ENCODE measurements at places on chromosomes 13 and 19.

DNA sequence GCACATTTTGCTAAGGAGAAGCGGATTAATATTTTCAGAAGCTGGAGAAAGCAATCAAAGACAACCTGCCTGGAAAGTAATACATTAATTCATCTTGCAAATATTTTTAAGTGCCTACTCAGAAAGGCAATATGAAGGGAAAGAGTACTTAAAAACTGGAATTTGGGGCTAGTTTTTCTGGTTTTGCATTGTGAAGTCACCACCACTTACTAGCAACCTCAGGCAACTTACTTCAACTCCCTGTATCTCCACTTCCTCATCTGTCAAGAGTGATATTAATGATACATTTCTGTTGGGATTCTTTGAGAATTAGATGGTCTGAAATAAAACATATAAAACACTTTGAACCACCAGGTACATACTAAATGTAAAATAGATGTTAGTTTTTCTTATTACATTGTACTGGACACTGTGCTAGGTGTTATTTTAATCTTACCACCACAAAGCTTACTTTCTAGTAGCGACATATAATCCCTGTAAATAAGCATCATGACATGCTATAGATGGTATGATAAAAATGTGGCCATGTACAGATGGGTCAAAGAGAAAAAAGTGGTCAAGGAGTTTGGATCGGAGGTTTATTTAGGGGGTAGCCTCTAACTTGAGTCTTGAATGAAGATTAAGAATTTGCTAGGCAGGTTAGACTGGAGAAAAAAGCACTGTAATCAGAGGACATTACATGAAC, 101.2 kb downstream of the SPRY2 start:
- DNase-seq: no peak

DNA sequence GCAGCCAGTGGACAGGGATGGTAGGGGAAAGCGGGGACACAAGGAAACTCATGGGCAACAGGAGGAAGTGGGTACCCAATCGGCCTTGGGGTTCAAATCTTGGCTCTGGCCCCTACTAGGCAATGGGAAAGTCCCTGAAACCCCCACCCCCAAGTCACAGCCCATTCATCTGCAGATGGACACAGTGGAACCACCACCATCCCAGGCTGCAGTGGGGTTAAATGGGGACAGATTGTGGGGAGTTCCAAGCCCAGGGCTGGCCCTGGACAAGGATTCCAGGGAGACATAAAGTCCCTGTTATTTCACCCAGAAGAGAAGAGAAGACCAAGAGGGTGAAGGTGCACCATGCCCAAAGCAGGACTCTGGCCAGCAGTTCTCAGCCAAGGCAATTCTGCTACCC, 48.5 kb downstream of the CPAMD8 start:
- no peak for DNase-seq

DNA sequence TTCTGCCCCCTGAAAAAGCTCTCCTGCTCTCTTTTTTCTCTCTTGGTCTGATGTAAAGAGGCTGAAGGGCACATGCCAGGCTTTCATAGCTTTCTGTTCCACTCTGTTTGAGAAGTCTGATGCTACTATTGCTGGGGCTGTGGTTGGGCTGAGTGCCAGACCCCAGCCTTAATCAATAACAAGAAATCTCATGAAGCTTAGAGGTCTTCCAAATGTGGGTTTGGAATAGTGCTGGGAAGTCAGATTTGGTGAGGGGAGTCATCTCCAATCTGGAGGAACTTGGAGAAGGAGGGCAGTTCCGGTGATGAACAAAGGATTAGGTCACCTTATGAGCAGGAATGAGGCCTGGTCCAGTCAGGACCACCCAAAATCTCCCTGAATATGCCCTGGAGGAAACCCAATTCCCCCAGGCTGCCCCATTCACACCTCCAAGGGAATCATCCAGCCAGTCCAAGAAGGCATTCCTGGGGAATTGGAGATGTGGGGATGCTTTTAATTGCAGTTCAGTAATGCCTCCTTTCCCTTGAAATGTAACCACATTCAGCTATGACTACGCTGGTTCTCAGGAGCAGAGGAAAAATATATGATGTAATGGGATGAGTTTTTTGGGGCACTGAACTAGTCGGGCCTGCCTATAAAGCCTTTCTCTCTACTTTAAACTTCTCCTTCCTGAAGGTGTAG, 102.0 kb downstream of the STARD13 start:
- DNase-seq: no peak

DNA sequence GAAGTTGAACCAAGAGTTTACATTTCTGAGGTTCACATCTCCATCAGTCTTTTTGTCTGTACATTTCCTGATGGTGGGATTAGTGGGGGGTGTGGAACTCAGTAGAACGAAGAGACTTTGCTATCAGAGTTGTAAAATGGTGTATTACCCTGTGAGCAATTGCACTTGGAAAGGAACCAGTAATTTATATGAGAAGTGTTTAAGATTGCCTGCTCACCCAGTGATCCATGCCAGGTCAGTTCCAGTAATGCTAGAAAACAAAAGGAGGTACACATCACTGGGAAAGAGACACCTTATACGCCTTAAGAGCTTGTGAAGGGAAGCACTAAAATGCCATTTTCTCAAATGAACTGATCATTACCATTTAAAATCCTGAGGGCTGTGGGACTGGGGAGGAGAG, 7.5 kb upstream of the DACH1 start:
- no peak for DNase-seq

DNA sequence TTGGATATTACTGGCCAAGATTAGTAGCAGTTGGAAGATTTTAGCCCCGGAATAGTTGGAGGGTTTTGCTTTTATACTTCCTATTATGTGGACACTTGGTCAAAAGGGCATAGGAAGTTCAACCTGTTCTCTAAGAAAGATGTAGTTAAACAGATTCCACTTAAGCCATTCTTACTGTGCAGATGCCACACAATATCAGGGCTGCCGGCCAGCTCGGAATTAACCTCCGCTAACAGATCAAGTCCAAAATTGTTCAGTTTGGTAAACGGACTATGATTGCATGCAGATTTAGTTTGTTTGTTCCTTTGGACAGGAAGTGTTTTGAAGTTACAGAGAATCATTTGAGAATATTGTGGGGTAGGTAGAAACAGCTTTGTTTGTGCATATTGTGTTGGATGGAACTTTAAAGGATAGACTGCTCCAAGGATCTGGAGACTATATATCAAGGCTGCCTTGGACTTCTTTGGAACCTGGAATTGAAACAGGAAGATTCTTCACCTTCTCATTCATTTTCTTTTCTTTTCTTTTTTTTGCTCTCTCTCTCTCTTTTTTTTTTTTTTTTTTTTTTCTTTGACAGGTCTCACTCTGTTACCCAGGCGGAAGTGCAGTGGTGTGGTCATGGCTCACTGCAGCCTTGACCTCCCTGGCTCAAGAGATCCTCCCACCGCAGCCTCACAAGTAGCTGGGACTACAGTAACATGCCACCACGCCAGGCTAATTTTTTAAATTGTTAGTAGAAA, 5.0 kb upstream of the SPRY2 start:
- no peak for DNase-seq

- DNase-seq: peak; percentile 38
Observed at GRCh38 chr13:93771782-93772181, 545.2 kb downstream of the GPC6 start.

GRCh38 chr13:66208589-66208988, 1021.5 kb downstream of the PCDH9 start:
- DNase-seq: no peak

GRCh38 chr19:37942516-37942902, 35.5 kb downstream of the SIPA1L3 start:
- DNase-seq: no peak

DNA sequence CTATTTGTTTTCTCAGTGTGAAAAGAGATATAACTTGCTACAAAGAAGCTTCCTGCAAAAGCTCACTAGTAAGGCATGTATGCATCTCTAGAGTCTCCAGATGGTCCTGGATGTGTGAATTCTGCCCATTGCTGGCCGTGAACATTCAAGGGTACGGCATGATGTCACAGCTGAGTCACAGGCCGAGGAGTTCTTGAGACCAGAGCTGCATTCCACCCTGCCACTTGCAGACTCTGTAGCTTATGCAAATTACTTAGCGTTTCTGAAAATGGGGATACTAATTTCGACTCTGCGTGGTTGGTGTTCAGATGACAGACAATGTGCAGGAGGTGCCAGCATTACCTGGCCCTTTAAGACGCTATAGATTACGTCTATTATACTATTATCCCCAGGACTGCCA, 470.7 kb downstream of the ZNF536 start:
- DNase-seq: no peak

GRCh38 chr19:49488863-49489537, 1.6 kb downstream of the RPL13A start:
- no peak for DNase-seq

DNA sequence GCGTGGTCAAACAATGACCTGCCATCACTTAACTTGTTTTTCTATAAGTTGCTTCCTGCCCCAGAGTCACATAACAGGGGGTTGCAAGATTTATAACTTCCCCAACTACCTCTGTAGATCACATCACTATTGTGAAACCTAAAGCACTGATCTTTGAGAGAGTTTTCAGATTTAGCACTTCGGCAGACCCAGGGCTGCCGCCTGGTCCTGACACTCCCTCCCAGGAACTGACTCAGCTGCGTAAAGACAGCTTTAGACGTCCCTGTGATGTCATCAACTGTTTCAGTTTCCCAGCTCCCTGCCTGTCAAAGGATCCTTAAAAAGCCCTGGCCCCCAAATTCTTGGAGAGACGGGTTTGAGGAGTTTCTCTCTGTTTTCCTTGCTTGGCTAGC, 33.3 kb downstream of the IGFL2 start:
- peak; percentile 57 for DNase-seq

GRCh38 chr19:38657633-38658222, 10.3 kb downstream of the ACTN4 start:
- peak; percentile 59 for DNase-seq

DNA sequence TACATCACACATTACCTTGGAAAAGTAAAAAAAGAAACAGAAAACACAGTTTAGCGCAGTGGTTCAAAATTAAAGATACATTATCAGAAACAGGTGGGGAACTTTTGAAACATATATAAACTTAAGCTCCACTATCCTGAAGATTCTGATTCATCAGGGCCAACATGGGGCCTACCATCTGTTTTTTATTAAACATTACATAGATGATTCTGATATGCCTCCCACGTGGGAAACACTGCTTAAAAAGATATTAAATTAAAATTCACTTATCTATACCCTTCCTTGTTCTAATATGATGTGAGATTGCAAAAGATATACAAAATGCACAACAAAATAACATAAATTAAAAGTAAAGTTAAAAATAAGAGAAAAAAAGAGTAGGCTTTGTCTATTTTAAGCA, 125.0 kb downstream of the VWA8 start:
- DNase-seq: no peak

- DNase-seq: peak; percentile 81
Observed at GRCh38 chr13:65597839-65598818, 1632.0 kb downstream of the PCDH9 start.

Measured in fibroblast of pulmonary artery (primary cell).